ENCODE measurements at places on chromosomes 2 and 18.

- no peak for DNase-seq
Observed at GRCh38 chr2:162934191-162934590, 95.6 kb upstream of the KCNH7 start.

DNA sequence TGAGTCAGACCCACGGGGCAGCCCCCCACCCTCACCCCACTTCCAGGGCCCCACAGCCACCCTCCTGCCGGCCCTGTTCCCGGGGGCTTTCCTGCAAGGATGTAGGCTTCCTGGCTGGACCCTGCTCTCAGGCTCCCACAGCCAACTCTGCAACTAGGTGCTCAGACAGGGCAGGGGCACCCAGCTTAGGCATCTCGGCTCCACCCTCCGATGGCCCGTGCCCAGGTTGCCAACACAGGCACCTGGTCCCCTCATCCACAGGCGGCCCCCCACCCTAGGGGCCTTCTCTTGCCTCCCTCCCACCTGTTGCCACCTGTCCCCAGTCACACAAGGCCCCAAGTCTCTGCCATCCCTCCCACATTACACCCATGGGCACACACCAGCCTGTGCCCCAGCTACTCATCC, 34.6 kb downstream of the HS6ST1 start:
- no peak for DNase-seq

GRCh38 chr18:74796841-74797576, 199.3 kb downstream of the ZNF407 start:
- peak; percentile 9 for DNase-seq

DNA sequence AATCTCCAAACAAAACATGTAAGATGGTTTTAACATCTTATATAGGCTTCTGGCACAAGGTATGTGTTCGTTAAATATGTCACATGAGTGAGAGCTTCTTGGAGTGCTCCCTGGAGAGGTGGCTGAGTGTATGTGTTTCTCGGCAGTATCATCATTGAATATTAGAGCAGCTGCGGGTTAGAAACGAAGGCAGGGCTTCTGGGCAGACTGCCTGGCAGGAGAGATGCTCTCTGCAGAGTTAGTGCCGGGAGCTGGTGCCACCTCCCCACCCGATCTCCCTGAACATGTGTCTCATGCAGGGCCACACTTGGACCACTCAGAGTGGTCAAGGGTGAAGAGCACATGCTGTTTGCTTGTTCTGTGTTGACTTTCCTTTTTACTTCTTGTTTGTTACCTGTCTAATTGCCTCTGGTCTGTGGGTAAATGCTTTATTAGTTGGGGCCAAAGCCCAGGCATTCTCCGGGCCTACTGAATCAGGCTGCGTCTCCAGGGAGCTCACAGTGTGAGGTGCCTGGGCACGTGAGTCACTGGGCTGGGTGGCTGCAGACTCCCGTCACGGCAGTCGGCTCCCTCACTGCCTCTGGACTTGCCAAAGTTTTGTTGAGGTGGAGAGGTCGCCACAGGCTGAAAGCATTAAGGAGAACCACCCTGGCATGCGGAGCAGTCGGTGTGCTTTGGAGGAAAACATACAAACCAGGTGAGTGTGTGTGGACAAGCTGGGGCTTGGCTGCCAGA, 246.6 kb downstream of the FHOD3 start:
- DNase-seq: no peak

GRCh38 chr2:211944572-211944971, 594.0 kb downstream of the ERBB4 start:
- no peak for DNase-seq

GRCh38 chr2:215554689-215555498, 119.0 kb upstream of the FN1 start:
- DNase-seq: no peak

DNA sequence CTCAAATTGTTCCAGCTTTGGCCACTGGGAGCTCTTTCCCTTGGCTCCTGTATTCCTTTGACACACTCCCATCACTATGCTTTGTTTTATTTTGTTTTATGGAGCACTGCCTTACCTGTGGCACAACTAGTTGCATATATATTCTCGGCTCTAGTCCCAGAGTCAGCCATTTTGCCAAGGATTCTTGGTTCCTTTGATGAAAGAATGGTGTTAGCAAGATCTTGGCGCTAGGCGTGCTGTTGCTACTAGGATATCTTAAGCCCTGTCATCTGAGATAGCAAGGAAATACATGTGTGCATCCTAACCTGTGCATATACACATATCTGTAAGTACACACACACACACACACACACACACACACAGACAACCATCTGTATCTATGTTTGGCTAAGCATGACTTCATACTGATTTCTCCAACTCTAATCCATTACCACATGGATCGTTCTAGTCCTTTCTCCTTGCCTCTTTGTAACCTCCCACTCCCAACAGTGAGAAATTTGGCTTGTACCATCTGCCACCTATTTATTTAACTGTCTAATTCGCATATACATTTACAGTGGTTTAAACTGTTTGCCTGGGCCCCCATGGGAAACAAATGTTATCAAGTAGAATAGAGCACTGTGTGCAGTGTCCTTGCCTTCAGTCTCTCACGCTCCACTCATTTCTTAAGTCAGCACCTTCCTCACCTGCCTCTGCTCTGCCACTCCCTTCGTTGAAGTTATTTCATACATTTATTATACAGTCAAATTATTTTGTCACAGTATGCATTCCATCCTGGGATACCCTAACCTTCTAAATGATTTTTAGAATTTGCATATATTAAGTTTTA, 137.5 kb upstream of the MAP3K20 start:
- no peak for DNase-seq

- DNase-seq: no peak
Observed at GRCh38 chr18:49851624-49852023, 38.3 kb upstream of the ACAA2 start.
